Panc1 (cell line): ENCODE measurements at places on chromosomes 16 and 17.

DNA sequence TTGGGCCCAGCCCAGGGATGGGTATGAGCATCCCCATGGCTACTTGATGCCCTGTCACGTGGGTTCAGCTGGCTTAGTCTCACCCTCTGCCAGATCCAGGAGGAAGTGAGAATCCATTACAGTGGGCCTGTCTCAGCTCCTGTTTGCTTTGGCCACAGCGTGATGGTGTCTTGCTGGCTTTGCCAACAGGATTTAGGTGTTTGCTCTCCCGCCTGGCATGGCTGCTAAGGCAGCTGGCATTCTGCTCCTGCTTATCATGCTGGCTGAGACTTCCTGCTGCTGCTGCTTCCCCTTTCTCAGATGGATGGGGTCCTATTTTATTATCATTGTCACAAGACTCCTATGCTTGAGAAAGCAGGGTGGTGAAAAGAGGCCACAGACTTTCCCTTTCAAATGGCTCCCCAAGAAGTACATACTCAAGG is 28.3 kb upstream of the HOXB13 start:
- H3K27ac ChIP-seq, result no peak overlapping the region
- no peak overlapping the region for H3K4me3 ChIP-seq
- H3K27me3 ChIP-seq, result no peaks in the 10 kb centered on the region
- no peak for DNase-seq
- no peaks in the 10 kb centered on the region for H3K36me3 ChIP-seq
- peaks cover 16% of the 10 kb centered on the region for H3K4me1 ChIP-seq

DNA sequence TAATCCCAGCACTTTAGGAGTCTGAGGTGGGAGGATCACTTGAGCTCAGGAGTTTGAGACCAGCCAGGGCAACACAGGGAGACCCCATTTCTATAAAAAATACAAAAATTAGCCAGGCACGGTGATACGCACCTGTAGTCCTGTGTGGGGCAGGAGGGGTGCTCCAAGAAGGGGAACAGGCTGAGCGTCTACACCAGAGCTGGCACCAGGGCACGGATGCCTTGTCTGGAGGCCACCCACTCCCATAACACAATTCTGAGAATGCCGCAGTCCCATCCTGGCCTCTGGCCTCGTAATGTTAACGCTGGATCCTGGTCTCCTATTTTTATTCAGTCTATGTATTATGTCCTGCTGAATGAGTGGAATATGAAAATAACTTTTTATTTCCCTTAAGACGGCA is 161.3 kb downstream of the WSCD1 start:
- DNase-seq, result no peak
- no peak overlapping the region for H3K4me3 ChIP-seq
- no peak overlapping the region for H3K27ac ChIP-seq
- no peaks in the 10 kb centered on the region for H3K4me1 ChIP-seq

GRCh38 chr17:67280279-67280678 is 35.3 kb upstream of the HELZ start:
- no peak for DNase-seq
- H3K4me3 ChIP-seq, result no peak overlapping the region
- H3K4me1 ChIP-seq, result no peaks in the 10 kb centered on the region
- H3K27ac ChIP-seq, result no peak overlapping the region
- H3K36me3 ChIP-seq, result no peaks in the 10 kb centered on the region

- no peak overlapping the region for H3K4me3 ChIP-seq
- H3K27me3 ChIP-seq, result no peaks in the 10 kb centered on the region
- no peak overlapping the region for H3K27ac ChIP-seq
- no peak for DNase-seq
- no peaks in the 10 kb centered on the region for H3K36me3 ChIP-seq
Observed at GRCh38 chr16:66569131-66569530, 2.9 kb downstream of the CMTM1 start.

GRCh38 chr16:22728167-22728836 is 85.7 kb upstream of the HS3ST2 start:
- H3K4me1 ChIP-seq, result no peaks in the 10 kb centered on the region
- no peak overlapping the region for H3K27ac ChIP-seq
- H3K36me3 ChIP-seq, result no peaks in the 10 kb centered on the region
- no peak overlapping the region for H3K4me3 ChIP-seq
- peaks cover 19% of the 10 kb centered on the region for H3K27me3 ChIP-seq
- DNase-seq, result no peak

DNA sequence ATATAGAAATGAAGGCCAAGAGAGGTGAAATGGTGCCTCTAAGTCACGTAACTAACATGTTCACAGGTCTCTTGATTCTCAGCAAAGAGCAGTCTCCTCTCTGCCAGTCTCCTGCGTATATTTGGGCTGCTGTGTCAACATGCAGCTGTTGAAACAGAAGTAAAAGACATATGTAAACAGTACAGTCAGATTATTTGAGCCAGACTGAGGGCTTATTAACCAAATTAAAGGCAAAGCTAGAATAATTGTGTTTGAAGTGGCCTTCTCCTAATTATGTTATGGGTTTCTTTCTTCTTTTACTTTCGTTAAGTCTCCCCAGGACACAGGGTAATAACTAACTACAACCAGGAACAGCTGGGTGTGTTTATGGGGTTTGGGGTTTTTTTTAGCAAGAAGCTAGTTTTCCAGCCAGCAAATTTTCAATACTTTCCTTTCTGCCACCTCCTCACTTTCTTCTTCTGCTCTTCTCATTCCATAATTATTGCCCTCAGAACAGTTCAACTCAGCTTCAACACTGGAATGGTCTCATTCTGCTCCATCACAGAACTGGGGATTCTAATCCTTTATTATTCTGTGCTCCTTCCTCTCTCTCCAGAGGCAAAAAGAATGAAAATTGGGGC is 18.4 kb downstream of the G6PC1 start:
- H3K36me3 ChIP-seq, result no peaks in the 10 kb centered on the region
- H3K27ac ChIP-seq, result no peak overlapping the region
- no peaks in the 10 kb centered on the region for H3K27me3 ChIP-seq
- no peak for DNase-seq

- no peaks in the 10 kb centered on the region for H3K27me3 ChIP-seq
- H3K4me3 ChIP-seq, result no peak overlapping the region
- DNase-seq, result no peak
- H3K27ac ChIP-seq, result no peak overlapping the region
- H3K36me3 ChIP-seq, result no peaks in the 10 kb centered on the region
Observed at GRCh38 chr16:12258861-12259645, 282.5 kb downstream of the SNX29 start.

DNA sequence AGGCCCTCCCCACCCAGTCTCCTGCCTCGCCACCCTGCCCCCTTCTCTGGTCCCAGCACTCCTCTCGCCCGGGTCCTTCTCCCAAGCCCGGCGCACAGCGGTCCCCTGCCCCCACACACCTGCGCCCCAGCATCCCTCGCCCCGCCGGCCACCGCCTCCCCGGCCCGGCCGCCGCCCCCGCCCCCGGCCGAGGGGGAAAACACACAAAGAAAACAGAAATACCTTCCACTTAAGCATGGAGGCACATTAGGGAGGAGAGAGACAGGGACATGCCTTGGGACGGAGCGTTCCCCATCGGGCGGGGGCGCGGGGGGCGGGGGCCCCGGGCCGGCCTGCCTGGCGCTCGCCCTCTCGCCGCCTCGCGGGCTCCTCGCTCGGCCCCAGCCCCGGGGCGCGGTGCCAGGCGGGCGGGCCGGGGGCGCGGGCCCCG is 326 bp downstream of the SRCIN1 start:
- no peaks in the 10 kb centered on the region for H3K27me3 ChIP-seq
- H3K4me1 ChIP-seq, result peaks cover 14% of the 10 kb centered on the region
- peak overlapping the region; percentile 23; the same call in 1 of the 2 replicates for H3K4me3 ChIP-seq

- H3K4me1 ChIP-seq, result no peaks in the 10 kb centered on the region; the same call in 1 of the 2 replicates
- peak within 1 kb of the TSS; percentile 71 for H3K4me3 ChIP-seq
- peak within 1 kb of the TSS; percentile 83 for H3K27ac ChIP-seq
- peaks cover 3% of the 10 kb centered on the region; the same call in 1 of the 2 replicates for H3K36me3 ChIP-seq
Observed at GRCh38 chr16:68538880-68539701, at the start of gene ZFP90. ZFP90 (plus strand) TSS chr16:68539291; CDS start chr16:68539793, 502 bp downstream.
